ENCODE measurements at places on chromosomes 11 and 22. TPM values are rescaled to one million over a fixed set of nuclear protein-coding genes. Genes with fewer than 3 reads are reported as not detected.

- DNase-seq: no peak
Observed at GRCh38 chr22:30305906-30306626, 16.8 kb upstream of the CASTOR1 start.

DNA sequence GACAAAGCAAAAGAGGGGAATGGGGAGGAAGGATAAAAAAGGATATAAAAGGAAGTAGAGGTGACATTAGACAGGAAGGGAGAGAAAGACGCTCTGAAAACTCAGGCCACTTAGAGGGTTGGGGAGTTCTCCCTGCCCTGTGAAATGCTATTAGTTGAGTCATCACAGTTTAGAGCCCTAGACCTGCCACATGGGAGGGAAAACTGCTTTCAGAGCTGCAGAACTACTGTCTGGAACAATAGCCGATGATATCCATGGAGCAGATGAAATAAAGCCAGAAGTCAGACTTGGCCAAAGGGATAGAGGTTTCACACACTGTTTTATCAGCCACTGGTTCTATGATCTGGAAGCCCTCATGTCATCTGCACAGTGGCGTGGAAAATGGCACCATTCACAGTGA, 157.9 kb downstream of the NCAM1 start:
- DNase-seq: no peak

- DNase-seq: no peak
Observed at GRCh38 chr11:74721479-74721835, 9.8 kb downstream of the CHRDL2 start.

The NRIP3 gene
- 12.3 TPM for polyA plus RNA-seq

GRCh38 chr11:71267807-71268421, 15.5 kb upstream of the SHANK2 start:
- no peak for DNase-seq
